ENCODE measurements at places on chromosomes 6 and 20.

GRCh38 chr20:362271-363254, 15.7 kb downstream of the NRSN2 start:
- peak; percentile 20 for DNase-seq

DNA sequence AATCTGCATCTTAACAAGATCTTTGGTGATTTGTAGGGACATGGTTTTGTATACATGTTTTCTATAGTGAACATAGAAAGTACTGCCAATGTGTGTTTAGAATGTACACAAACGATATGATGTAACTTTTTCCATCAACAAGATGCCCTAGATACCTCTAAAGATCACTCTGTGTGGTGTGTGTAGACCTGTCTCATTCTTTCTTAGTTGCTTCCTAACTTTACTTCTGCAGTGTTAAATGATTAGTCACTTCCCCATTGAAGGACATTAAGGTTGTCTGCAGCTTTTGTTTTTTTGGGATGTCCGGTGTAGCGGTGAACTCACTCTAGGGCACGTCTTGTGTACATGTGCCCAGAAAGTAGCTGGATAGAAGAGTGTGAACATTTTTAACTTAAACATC, 35.9 kb downstream of the CDYL start:
- DNase-seq, result no peak

GRCh38 chr6:5435449-5435848, 174.1 kb downstream of the FARS2 start:
- DNase-seq, result no peak

DNA sequence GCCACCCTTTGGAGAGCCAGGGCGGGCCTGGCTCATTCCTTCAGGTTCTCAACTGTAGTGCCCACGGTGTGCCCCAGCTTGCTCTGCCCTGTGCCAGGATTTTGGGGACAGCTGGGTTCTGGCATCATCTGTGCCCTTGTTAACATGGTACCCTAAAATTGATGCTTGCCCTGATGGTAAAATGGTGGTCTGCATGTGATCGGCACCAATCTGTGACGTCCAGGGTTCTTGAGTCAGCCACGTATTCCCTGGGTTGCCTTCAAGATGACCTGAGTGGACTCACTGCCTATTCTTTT, 31.2 kb upstream of the APCDD1L start:
- no peak for DNase-seq

DNA sequence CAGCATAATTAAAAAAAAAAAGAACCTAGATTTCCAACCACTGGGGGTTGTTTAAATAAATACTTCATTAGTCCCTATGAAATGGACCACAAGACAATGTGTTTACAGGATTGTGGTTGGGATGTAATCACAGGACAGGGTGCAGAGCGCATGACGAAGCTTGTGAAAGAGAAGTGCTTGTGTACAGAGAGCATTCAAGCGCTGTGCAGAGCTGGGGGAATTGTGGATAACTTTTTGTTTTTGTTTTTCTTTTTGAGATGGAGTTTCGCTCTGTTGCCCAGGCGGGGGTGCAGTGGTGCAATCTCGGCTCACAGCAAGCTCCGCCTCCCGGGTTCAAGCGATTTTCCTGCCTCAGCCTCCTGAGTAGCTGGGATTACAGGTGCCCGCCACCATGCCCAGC, 22.3 kb downstream of the LAMA5 start:
- no peak for DNase-seq

DNA sequence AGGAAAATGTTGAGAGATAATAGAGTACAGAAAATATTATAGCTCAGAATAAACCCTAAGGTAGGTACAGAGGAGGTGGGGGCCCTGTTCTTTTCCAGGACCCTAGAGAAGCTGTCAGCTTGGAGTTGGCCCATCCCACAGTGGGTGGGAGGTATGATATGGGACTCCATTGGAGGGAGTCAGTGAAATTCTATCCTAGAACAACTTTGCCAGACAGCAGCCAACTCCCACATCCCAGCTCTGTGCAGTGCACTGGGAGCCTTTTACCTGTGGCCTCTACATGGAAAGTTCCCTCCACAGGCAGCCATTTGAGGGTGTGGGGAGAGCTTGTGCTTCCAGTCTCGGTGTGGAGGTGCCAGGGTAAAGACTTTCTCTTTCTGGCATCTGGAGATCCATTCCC, 36.8 kb upstream of the CLIC5 start:
- no peak for DNase-seq

- no peak for DNase-seq
Measured at GRCh38 chr6:30954631-30955366, 14.0 kb downstream of the MUCL3 start.

GRCh38 chr6:138422861-138423260, 18.8 kb downstream of the HEBP2 start:
- DNase-seq, result no peak

GRCh38 chr20:59204165-59204894, 40.7 kb downstream of the ZNF831 start:
- DNase-seq, result no peak

DNA sequence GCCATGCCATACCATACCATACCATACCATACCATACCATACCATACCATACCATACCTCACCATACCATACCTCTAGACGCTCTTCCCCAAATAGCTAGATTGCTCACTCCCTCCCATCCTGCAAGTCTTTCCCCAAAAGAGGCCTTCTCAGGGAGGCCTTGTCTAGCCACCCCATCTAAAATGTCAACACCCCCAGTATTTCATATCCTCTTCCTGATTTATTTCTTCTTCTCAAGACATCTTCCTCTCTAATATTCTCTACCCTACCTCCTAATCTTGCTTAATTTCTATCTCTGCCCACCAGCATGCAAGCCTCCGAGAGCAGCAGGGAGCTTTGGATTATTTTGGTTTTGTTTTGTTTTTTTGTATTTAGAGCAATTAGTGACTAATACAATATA, 225.2 kb upstream of the RREB1 start:
- no peak for DNase-seq

DNA sequence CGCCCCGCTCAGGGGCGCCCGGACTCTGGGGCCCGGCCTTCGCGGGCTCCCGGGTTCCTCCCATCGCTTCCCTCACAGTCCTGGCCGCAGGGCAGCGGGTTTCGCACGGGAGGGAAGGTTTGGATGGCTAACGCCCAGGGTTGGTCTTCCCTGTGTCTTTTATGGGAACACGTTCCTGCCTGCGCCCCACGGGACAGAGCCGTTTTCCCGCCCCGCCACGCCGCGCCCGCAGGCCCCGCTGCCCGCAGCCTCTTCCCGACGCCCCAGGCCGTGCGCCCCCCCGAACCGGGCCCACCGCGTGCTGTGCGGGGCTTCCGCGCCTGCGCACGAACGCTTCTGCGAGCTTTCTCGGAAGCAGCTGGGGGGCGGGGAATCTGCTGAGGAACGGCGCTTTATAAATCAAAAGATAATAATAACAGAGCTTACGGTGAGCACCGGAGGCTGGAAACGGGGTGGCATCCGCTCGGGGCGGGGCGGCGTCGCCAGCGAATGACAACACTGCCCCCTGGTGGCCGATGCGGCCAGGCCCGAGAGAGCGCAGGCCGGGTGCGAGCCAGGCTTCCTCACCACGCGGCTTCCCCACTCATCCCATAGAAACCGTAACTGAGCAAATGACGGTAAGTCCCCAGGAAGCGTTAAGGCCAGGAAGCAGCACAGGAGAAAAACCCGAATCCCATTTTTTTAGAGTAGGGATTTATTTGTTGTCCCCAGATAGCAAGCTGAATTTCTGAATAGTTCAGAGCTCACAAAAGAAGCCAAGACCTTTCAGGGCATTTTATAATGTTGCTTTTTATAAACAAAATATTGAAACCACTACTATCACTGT, 116.4 kb downstream of the MYLK4 start:
- DNase-seq, result peak; percentile 80

GRCh38 chr6:43828711-43829110, 58.7 kb downstream of the VEGFA start:
- no peak for DNase-seq

DNA sequence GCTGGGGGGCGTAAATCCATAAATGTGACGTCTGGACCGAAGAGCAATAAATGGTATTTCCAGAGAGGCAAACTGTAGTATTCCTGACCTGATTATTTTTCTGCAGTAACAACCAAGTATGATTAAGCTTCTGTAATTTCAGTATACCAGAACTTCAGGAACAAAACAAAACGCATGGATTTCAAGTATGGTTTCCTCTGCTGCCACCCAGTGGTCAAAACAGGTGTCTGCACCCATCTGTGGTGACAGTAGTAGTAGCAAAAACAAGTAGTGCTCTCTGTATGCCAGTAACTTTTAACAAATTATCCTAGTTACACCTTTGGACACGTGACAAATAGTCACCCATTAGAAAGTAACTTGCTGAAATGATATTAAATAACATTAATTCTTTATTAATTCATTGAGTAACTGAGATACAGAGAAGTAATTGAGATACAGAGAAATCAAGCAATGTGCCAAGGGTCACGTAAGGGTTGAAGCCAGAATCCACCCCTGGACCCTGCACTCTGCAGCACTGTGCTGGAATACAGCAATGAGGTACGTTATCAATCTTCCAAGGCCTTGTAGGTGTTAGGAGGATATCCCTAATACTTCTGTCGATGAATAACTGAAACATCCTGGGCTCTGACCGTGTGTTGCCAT, 7.9 kb downstream of the CALHM4 start:
- DNase-seq, result peak; percentile 81

DNA sequence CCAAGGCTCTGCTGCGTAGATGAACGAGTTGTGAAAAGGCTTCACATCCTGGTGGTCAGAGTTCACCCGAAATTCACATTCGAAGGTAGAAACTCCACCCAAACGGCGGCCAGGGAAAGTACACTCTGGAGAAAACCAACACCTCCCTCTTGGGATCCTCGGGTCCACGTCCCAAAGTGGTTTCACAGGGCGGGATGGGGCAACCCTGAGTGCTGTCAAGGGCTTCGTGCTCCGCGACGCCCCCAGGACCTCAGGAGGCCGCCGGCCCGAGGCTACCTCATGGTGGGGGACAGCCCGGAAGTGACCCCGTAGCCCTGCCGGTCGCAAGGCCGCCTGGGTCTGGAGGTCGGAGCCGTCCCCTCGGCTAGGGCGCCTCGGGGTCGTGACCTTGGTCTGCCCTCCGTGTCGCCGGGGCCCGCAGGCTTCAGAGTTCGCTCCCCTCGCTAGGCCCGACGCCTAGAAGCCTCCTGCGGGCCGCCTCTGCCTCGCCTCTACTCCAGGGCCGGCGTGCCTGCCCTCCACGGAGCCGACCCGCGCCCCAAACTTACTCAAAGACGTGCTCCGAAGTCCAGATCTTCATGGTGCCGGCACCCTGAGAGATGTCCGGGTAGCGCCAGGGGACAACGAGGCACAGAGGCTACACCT, at the start of gene PRELID3B:
PRELID3B (minus strand) TSS at position 636 of the 645 bp plus-strand sequence; CDS start at position 580, 56 bp downstream.
- peak; percentile 14 for DNase-seq

DNA sequence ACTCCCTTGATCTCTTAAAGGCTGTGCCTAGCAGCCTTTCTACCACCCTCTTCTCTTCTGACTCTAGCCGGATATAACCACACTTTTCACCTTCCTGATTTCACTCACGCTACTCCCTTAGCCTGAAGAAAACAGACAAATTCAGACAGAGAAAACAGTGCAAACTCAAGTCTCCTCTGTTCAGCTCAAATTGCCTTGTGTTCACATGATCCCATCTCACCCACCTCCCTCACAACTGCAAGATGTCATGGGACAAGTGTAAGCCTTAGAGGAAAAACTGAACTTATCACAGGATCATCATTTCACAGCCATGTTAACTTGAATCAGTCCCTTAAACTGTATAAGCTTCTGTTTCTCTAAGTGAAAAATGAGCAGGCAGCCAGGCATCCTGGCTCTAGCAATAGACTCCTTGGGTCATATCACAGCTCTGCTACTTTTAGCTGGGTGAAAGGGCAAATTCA, 66.5 kb upstream of the TENT5A start:
- DNase-seq, result no peak

DNA sequence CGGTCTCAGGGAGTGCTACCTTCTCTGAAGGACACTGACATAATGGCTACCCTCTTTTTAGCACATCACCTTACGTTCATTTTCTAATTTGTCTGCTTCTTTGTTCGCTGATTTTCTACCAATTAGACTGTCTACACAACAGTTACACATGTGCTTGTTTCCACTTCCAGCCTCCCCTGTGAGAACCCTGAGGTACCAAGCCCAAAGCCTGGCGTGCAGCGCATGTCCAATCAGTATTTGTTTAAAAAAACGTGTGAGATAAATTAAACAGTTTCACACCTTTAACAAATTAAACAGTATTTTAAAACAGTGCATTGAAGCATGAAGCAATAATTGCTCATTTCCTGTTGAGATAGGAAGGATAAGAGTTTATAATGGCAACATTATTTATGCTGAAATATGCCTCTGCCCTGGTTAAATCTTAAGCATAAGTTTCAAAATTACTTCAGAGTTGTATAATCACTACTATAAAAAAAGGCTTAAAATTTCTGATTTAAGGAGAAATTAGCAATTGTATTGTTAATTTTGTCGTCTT, 88.9 kb downstream of the MAP3K5 start:
- no peak for DNase-seq

- no peak for DNase-seq
Measured at GRCh38 chr6:25418454-25419052, 139.4 kb downstream of the CARMIL1 start.

GRCh38 chr6:22980446-22980845, 411.1 kb downstream of the HDGFL1 start:
- no peak for DNase-seq

DNA sequence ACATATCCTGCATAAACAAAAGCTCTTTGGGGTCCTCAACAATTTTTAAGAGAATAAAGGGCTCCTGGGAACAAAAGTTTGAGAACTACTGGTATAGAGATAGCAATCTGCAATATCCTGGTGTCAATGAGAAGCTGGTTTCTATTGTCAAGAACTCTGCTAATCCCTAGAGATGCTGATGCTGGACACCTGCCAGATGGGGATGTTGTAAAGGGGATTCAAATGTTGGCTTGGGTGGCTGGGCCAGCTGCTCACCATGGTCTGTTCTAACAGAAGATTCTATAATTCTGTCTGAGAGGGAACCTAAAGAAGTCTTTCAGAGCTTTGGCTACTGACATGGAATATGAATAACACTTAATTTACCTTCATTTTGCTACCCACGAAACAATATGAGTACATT, 137.8 kb downstream of the BTBD9 start:
- no peak for DNase-seq

GRCh38 chr6:25279748-25280343, 672 bp downstream of the CARMIL1 start:
- DNase-seq, result no peak

- DNase-seq, result no peak
Measured at GRCh38 chr6:35893246-35893645, 27.7 kb downstream of the SRPK1 start.

DNA sequence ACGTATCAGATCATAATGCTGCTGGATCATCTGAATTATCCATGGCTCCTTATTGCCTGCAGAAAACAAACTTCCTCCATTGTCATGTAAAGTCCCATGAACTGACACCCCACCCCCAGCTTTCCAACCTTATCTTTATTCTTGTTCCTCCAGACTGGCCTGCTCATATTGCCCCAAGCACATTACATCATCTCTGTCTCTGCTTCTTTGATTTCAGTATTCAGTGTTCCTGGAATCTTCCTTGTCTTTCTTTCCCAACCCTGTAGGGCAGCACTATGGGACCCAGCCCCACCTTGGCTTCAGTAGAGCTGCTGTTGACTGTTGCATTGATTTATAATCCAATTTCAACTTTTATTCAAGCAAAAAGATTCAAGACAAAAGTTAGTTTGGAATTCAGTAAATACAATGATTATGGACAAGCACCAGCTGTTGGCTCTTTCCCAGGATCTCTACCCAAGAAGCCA, 187.5 kb upstream of the ECI2 start:
- DNase-seq, result no peak

- DNase-seq, result no peak
Measured at GRCh38 chr6:12548526-12548925, 168.0 kb upstream of the PHACTR1 start.
